Neural cell (in vitro differentiated cells): ENCODE measurements at places on chromosomes 4 and X. TPM values are rescaled to one million over a fixed set of nuclear protein-coding genes. Genes with fewer than 3 reads are reported as not detected.

IL2 gene
- not detected in 2 replicates for polyA plus RNA-seq

ADRA2C gene
- 3.0 TPM in 2 replicates for polyA plus RNA-seq

ATOH1 gene
- 0.22 TPM in 1 of 2 replicates, not detected in the other for polyA plus RNA-seq

ATP11C gene
- polyA plus RNA-seq = 108 and 111 TPM in 2 replicates

SLITRK2 gene
- polyA plus RNA-seq = 1.9 and 2.1 TPM in 2 replicates

NDP gene
- 34.1 and 43.6 TPM in 2 replicates for polyA plus RNA-seq

ADGRG4 gene
- polyA plus RNA-seq = not detected in 2 replicates
